Type B pancreatic cell (in vitro differentiated cells): ENCODE measurements at places on chromosomes 13 and 19.

- no peak for DNase-seq
These were observed 1.2 kb downstream of the NUDT15 start for GRCh38 chr13:48038761-48039160.

- DNase-seq: no peak
These were observed 31.7 kb upstream of the C1QTNF9B start for GRCh38 chr13:23928985-23929384.

GRCh38 chr13:38309397-38309796 is 40.3 kb upstream of the UFM1 start:
- DNase-seq: no peak

GRCh38 chr19:45474606-45475521 is 7.1 kb downstream of the FOSB start:
- no peak for DNase-seq

- DNase-seq: no peak
These were observed 1.2 kb upstream of the FOXO1 start for GRCh38 chr13:40667622-40667978.

DNA sequence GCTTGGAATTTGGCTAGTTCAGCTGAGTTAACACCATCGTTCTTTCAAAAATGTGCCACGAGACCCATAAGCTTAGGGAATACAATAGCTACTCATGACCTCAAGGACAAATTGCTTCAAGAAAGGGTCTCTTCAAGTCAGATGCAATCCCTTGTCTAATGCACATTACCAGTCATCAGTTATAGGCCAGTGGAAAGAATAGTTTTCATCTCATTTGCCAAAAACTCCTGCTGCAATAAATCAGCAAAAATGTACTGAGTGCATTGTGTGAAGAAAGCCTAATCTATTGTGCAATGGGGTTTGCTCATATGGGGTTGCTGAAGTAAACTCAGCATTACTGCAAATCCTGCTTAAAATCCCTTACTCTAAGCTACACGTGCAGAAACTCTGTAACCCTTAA is 208.3 kb upstream of the NBEA start:
- no peak for DNase-seq
